ENCODE measurements at places on chromosomes 16 and 17. TPM values are rescaled to one million over a fixed set of nuclear protein-coding genes. Genes with fewer than 3 reads are reported as not detected.

- DNase-seq, result no peak
Measured at GRCh38 chr16:3652373-3653195, 1.9 kb upstream of the DNASE1 start.

- no peak for DNase-seq
Measured at GRCh38 chr17:2155573-2155972, 100.7 kb downstream of the HIC1 start.

DNA sequence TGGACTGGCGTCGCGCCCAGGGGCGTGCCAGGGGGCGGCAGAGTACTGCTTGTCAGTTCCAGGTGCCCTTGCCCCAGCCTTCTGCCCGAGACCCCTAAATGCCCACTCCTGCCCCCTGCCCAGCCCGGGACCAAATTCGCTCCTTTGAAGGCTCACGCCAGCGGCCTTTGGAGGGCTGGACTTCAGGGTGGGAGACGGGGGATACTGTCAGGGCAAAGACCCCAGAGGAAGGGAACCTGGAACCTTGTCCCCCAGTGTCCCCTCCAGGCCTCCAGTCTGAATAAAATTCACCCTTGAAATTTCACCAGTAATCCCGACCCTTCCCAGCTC is 737 bp downstream of the OTOP3 start:
- DNase-seq, result no peak

DNA sequence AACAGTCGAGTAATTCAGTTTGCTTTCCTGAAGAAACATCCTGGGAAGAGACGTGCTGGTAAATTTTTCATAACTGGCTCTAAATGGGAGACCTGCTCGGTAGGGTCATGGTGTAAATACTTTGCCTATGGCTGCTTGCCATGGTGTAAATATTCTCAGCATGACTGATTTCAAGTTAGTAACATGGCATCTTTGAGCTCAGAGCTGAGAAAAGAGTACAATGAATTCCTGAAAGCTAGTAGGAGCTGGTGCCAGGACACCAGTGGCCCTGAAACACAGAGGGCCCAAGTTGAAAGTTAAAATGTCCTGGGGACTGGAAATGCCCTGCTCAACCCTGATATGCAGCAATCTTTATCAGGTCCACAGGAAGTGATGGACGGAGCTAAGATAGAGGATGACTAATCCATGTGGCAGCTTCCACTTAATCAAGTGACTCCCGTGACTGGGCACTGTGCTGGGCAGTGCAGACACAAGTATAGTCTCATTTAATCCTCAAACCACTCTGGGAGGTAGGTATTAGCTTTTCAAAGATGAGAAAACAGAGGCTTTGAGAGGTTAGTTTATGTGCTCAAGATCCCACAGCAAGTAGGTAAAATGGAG is 130.1 kb upstream of the ADAMTS18 start:
- no peak for DNase-seq

GRCh38 chr17:39700148-39700987 is 504 bp downstream of the ERBB2 start:
- DNase-seq, result peak; percentile 17

GRCh38 chr17:3976675-3977171 is 12.5 kb upstream of the ATP2A3 start:
- no peak for DNase-seq

DNA sequence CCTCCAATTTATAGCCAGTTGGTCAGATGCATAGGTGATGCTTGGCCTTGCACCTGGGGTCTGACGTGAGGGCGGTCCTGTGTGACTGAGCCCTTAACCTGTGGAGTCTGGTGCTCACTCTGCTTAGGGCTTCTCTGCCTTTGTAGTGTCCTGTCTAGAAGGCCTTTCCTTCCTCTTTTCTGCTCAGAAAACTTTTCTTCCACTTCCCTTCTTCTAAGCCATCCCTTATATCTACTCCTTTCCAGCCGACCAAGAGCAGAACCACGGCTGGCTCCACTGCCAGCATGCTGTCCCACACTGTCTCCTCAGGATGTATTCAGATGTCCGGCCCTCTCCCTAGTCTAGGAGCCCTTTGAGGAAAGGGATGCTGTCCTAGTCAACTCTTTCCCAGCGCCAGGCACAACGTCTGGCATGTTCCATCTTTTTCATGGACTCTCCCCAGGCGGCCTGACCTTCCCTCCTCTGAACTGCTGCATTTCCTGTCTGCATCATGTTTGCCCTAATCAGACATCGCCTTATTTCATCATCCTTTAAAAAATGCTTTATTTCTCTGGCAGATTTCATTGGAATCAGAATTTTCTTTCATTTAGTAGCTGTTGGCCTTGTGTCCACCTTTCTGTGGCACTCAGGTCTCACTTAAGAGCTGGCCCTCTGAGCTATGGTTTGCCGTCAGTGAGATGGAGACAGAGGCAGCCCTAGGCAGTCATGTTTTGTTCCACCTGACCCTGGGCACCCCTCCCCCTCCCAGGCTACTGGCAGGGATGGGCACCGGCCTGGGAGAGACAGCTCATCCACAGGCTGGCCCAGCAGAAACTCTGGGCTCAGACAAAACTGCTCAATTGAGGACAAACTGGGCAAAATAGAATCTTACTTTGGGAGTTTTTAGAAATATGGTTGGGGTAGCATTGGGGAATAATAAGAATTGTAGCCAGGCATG is 15.5 kb upstream of the BRCA1 start:
- no peak for DNase-seq

DNA sequence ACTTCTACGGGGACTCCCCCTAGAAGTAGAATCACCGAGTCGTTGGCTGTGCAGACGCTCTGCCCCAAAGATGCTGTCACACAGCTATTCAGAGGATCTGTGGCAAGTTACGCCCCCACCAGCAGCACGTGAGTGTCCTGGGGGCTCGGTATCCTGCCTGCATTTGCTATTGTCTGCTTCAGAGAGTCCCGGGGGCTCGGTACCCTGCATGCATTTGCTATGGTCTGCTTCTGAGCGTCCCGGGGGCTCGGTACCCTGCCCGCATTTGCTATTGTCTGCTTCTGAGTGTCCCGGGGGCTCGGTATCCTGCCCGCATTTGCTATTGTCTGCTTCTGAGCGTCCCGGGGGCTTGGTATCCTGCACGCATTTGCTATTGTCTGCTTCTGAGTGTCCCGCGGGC is 23.8 kb upstream of the ZNF469 start:
- DNase-seq, result no peak

- peak; percentile 24 for DNase-seq
Measured at GRCh38 chr16:86396422-86396821, 113.9 kb upstream of the FOXF1 start.

- peak; percentile 58 for DNase-seq
Measured at GRCh38 chr17:36686123-36686669, 84.8 kb downstream of the MRM1 start.

DNA sequence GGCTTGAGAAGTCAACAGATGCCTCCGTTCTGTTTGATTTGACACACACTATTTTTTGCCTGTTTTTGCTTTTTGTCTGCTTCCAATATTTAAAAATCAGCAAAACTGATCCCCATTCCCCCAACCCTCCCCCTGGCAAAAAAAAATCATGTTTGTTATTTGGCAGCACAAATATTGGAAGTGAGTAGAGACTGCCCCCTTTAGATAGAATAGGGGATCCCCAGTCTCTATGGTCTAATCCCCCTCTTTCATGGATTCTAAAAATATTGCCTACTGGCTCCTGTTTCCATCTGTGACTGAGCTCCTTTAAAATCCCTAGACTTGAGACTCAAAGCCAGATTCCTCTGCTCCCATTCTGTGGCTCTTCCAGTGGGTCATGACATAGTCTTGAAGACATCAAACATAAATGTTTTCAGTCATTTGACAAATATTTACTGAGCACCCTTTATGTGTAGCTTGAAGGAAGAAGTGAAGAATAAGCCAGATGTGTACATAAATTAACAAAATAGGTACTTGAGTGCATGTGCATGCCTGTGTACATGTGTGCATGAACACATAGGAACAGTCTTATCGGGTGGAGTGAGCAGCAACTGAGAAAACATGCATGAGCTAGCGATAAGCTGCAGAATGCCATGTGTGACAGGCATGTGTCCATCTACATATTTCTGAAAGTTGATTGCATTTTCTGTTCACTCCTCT is 101.2 kb downstream of the SALL1 start:
- no peak for DNase-seq

GRCh38 chr17:47317119-47317518 is 6.6 kb upstream of the EFCAB13 start:
- no peak for DNase-seq

DNA sequence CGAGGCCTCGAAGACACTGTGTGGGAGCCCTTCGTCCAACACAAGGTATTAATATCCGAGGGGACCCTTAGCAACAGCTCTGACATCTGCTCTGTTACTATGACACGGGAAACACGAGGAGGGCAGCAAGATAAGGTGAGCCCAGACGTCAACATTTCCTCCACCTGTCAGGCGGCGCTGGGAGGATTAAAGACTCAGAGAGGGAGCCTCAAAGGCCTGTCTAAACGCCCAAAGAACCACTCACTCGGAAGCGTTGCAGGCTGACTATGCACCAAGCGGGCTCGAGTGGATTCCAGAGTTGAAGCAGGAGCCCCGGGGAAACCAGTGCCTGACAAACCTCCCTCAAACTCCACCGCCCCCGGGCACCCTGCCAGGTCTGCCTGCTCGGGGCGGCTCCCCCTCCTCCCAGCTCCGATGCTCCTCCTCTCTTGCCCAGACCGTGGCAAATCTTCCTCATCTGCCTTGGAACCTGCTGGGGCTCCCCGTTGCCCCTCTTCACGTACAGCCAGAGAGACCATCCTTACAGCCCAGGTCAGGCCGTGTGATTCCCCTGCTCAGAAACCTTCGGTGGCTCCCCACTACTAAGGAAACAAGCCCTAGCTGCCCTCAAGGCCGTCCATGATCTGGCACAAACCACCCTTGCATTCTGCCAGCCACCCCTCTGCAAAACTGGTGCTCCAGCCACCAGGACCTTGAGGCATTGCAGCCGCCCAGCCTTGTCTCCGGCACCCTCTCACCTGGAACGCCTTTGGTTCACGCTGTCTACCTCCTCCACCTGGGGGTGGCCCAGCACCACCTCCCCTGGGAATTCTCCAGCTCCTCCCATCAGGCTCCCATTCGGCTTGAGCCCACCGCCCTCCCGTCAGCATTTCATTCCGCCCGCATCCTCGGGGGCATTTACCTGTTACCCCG is 16.2 kb downstream of the RPH3AL start:
- DNase-seq, result no peak

GRCh38 chr17:19303367-19303776 is 59.2 kb downstream of the B9D1 start:
- no peak for DNase-seq

GRCh38 chr16:48123104-48123788 is 32.5 kb downstream of the ABCC12 start:
- peak; percentile 99 for DNase-seq

DNA sequence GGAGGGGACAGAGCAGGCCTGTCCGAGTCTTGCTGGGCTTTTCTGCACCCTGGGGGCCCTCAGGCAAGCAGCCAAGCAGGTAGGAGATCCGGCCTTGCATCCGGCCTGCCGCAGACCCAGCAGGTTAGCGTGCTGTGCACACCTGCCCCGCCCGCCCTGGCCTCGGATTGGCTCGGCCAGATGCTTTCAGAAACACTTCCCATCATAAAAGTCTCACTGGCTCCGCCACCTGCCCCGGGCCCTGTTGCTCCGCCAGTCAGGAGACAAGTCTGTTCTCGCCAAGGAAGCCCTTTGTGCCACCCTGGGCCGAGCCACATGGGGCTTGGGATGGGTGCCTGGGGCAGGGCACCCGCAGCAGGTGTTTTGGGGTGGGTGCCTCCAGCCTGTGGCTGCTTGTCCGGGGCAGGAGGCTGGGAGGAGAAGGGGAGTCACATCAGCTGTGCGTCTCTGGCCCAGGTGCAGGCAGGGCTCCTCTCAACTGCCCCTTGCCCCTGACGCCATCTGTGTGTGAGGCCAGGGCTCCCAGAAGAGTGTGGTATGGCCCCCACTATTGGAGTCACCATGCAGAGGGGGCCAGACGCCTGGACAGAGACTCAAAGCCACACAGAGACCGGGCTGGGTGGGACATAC is 228.2 kb upstream of the GSE1 start:
- DNase-seq, result peak; percentile 84

DNA sequence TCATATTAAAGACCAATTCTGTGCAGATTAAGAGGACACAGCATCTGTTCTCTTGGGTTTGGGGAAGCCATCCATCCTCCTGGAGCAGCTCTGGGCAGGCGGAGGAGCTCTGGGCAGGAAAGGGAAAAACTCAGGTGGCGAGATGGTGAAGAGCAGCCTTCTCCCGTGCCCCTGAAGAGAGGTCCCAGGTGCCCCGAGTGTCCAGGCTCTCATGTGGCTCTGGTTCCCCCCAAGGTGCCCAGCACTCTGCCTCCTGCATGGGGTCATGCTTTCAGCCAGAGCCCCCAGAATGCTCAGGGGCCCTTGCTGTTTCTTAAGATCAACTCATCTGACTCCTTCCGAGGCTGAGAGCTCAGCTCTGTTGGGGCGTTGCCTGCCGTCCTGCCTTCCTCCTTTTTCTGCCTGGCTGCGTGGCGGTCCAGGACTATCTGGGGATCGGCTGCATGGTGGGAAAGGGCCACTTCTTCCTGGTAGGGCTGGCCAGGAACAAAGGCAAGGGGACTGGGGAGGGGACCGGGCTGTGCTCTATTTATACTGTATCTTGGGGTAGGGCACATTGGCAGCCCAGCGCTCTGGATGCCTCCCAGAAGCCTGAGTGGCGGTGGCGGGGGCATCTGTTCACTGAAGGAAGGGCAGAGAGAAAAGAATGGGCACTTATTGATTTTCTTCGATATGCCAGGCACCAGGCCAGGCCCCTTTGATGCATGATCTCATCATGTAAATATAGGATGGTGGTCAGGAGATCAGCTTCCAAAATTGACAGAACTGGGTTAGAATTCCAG is 103.2 kb upstream of the SDK2 start:
- no peak for DNase-seq

- peak; percentile 69 for DNase-seq
Measured at GRCh38 chr16:53378138-53378537, 56.1 kb upstream of the RBL2 start.

DNA sequence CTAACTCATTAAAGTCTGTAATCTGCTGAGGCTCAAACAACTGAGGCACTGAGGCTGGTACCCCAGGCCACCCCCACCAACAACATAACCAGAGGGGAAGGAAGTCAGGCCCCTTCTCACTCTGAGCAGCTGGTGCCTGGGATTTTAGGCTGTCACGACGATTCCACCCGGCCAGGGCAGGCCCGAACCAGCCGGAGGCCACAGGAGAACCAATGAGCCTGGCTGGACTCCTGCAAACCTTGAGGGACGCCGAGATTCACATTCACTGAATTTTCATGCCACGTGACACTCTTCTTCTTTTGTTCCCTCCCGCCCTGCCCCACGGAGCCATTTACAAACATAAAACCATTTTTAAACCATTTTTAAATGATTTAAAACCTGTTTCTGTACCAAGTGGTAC is 48.1 kb downstream of the RPH3AL start:
- DNase-seq, result no peak

- DNase-seq, result peak; percentile 91
Measured at GRCh38 chr16:57619606-57620334, 8.7 kb upstream of the ADGRG1 start.

PRR15L gene
- 0.50 TPM for total RNA-seq

MRPS7 gene
- 36.0 TPM for total RNA-seq

RHBDL1 gene
- total RNA-seq, result 9.0 TPM

GPRC5C gene
- total RNA-seq, result 35.0 TPM

STH gene
- total RNA-seq, result not detected

NLE1 gene
- total RNA-seq, result 22.2 TPM

CD300LB gene
- not detected for total RNA-seq

MFSD6L gene
- total RNA-seq, result not detected

TNFRSF17 gene
- not detected for total RNA-seq

NPIPB12 gene
- total RNA-seq, result 109 TPM

ABCA10 gene
- total RNA-seq, result 2.1 TPM

Measured in mammary epithelial cell (primary cell).